ENCODE measurements at places on chromosomes 12 and 14.

DNA sequence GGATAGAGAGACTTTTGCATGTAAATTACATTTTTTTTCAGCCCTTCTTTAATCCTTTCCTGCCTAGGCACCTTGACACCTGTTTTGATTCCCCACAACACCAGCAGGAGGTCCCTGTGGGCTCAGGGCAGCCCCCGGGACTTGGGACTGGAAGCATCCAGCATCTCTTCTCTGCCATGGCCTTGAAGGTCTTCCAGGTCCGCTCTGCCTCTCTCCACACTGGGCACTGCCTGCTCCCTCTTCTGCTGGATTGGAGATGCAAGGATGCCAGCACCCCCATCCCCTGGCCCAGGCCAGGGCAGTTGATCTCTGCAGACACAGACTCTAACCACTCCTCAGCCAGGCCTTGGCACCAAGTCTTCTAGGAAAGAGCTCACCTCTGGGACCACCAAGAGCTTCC is 134.5 kb upstream of the C14orf180 start:
- no peak for DNase-seq

GRCh38 chr14:104388541-104389325 is 190.8 kb upstream of the C14orf180 start:
- DNase-seq = no peak

GRCh38 chr12:65407388-65408149 is 129.1 kb downstream of the MSRB3 start:
- DNase-seq = no peak

GRCh38 chr12:94277426-94278000 is 129.1 kb downstream of the PLXNC1 start:
- DNase-seq = no peak

GRCh38 chr14:55581342-55581771 is 1.4 kb downstream of the KTN1 start:
- no peak for DNase-seq

DNA sequence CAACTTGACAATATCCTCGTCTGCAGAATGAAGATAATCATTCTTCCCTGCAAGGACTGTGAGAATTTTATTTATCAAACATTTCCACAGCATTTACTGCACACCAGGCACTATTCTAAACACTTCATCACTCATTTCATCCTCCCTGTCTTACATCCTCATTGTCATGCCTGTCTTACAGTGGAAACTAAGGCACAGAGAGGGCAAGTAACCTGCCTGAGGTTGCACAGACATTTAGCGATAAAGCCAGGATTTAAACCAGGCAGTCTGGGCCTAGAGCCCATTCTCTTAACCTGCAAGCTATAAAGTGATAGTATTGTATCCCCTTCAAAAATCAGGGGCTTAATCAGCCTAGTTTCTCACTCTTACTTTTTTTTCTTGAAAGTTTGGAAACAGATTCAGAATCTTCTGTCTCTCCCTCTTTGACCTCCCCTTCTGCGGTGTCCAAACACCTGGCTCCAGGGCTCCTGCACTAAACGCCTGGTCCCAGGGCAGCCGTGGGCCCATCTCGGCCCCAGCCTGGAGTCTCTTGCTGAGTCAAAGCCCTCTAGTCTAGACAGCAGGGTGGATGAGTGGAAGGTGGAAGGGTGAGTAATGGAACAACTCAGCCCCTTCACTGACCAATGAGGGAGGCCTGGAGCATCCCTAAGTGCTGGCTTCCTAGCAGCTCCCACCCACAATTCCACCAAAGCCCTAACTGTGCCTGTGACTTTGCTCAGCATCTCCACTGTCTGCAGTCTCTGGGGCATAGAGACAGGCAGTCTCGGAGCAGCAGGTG is 12.5 kb downstream of the ISM2 start:
- no peak for DNase-seq

- DNase-seq = no peak
These were observed 9.8 kb upstream of the HSP90AA1 start for GRCh38 chr14:102096569-102097188.
